Hematopoietic multipotent progenitor cell treated with erythropoietin and hydrocortisone succinate and interleukin-3 and kit ligand, for 4 days (in vitro differentiated cells): ENCODE measurements at places on chromosomes 3 and 15.

DNA sequence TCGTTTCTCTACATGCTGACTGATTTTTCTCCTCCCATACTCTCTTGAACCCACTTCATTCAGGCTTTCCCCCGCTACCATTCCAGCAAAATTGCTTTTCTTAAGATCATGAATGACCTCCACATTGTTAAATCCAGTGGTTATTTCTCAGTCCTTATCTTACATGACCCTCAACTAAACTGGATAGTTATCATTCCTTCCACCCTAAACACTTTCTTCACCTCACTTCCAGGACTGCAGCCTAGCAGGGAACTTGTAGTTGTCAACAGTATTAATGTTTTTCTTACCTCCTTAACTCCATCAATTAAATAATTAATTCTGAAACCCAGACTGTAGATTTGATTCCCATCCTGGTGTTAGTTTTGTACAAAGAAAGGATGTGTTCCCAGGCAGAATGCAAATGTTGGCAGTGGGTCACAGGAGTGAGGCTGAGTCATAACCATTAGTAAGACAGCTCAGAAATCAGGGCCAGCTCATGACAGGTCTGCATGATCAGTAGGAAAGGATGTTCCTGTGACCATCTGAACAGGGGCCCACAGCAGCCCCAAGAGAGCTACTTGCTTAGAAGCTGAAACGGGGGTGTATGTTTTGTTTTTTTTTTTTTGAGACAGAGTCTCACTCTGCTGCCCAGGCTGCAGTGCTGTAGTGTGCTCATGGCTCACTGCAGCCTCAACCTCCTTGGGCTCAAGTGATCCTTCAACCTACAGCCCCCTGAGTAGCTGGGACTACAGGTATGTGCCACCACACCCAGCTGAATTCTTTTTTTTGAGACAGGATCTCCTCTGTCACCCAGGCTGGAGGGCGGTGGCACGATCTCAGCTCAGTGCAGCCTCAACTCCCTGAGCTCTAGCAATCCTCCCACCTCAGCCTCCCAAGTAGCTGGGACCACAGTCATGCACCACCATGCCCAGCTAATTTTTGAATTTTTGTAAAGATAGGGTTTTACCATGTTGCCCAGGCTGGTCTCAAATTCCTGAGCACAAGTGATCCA, 9.1 kb downstream of the BCL2L10 start:
- peak; percentile 25 for DNase-seq

DNA sequence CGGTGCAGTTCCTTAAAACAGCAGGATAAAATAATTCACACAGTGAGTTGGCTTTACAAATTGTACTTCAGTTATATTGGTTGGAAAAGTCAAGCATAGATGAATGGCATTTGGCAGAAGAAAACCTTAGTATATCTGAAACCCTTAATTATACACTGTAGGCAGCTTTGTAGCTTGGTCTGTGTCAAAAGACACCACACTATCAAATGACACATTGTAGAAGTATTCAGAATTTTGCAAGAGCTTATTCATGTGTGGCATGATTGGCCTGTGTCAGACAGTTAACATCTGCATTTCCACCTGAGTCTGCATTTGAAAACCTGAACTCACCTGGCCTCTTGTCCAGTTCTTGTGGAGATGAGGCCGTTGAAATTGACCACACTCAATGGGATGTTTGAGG, 13.8 kb downstream of the TMEM266 start:
- DNase-seq, result no peak

- no peak for DNase-seq
Observed at GRCh38 chr3:56812754-56813652, 11.3 kb upstream of the ARHGEF3 start.

GRCh38 chr3:131147534-131147933, 120.9 kb downstream of the NEK11 start:
- DNase-seq, result no peak

GRCh38 chr15:64122936-64123351, 27.2 kb downstream of the SNX1 start:
- no peak for DNase-seq

DNA sequence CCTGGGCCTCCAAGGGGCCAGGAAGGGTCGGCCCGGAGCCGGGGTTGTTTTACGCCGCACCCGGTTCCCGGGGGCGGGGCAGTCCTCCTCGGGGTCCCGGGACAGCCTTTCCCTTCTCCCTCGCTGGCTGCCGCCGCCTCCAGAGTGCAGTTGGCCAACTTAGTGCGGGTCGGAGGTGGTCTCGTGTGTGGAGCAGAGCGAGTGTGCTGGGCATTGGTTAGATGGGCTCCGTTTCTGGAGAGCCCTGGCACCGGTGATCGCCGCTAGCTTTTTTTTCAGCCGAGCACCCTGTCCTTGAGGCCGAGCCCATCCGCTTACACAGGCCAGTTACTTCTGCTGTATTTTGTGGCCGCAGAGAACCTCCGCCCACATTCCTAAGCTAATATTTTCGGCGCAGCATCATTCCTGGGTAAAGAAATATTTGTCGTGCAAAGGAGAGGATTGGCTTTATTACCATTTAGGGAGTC, 585 bp downstream of the KIF23 start:
- DNase-seq, result peak; percentile 70

DNA sequence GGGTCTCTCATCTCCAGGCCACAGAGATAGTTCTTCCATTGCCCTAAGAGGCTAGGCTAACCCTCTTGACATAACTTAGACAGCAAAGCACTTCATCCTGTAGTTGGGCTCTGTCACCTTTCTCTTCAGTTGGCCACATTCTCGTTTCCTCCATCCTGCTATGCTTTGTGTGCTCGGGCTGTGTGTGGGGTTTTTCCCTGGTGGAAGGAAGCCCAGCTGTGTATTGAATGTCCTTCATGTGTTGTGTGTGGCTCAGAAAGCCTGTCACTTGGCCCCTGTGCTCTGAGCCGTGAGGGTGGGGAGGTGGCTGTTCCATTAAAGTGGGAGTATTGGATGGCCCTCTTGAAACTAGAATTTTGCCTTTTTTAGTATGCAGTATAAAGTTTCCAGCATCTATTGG, 8.8 kb upstream of the EXOG start:
- DNase-seq, result no peak

- DNase-seq, result no peak
Observed at GRCh38 chr15:99651023-99651807, 82.0 kb downstream of the LYSMD4 start.

- peak; percentile 69 for DNase-seq
Observed at GRCh38 chr3:170033489-170033888, 4.3 kb upstream of the GPR160 start.

DNA sequence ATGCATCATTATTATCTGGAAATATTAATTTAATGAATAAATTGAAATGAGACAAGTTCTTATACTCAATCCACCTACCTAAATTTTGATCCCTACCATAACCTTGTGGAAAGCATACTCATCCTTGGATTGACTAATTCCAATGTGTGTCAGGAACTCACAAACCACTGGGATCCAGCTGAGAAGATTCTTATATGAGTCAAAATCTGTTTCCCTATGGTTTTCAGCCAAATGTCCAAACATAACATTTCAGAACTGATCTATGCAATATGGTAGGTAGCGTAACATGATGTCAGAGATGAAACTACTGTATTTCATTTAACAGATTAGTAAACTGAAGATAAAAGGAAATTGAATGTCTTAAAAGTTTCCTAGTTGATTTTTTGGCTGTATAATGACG, 250.0 kb downstream of the PLOD2 start:
- no peak for DNase-seq

- peak; percentile 96 for DNase-seq
Observed at GRCh38 chr3:129278439-129278965, at the start of gene HMCES. Gene HMCES (plus strand): TSS chr3:129278870. CDS start chr3:129279733, 863 bp downstream.

GRCh38 chr3:149703466-149703865, 45.6 kb upstream of the WWTR1 start:
- DNase-seq, result no peak

GRCh38 chr3:59540696-59541095, 490.9 kb upstream of the CFAP20DC start:
- DNase-seq, result no peak

GRCh38 chr15:64143276-64143675, 8.3 kb upstream of the SNX22 start:
- DNase-seq, result no peak

DNA sequence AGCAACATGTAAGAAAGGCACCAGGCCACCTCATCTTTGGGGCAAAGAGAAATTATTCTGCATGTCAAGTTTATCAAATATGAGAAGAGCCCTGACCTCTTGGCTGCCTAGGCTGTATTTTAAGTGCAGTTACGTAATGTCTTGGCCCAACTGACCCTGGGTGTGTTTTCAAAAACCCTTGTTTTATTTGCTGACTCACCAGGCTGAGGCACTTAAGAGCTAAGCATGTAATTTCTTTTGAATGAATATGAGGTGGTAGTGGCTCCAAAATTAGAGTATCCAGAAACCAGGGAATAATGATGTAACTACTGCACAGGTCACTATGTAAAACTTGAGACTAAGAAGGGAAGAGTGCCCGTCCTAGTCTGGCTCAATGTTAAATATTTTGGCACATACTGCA, 24.3 kb downstream of the PGPEP1L start:
- peak; percentile 54 for DNase-seq

DNA sequence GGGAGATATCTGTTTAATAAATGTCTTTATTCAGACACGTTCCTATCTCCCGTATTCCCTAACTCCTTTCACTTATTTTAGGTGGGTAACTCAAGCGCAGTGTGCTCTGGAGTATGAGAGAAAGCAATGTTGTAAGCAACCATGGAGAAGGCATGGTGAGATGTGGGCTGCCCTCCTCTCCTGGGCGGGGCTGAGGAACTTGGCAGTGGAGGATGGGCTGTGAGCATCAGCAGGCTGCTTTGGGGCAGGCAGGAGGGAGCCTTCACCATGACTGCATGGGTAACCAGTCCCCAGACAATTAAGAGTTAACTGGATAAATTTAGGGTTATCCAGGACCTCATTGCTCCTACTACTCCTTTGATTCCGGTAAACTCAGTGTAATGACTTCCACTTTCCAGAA, 126.1 kb downstream of the RORA start:
- DNase-seq, result no peak

GRCh38 chr15:66251790-66252684, 1.5 kb downstream of the MEGF11 start:
- peak; percentile 66 for DNase-seq

- no peak for DNase-seq
Observed at GRCh38 chr15:77986891-77987764, 90.4 kb downstream of the TBC1D2B start.

DNA sequence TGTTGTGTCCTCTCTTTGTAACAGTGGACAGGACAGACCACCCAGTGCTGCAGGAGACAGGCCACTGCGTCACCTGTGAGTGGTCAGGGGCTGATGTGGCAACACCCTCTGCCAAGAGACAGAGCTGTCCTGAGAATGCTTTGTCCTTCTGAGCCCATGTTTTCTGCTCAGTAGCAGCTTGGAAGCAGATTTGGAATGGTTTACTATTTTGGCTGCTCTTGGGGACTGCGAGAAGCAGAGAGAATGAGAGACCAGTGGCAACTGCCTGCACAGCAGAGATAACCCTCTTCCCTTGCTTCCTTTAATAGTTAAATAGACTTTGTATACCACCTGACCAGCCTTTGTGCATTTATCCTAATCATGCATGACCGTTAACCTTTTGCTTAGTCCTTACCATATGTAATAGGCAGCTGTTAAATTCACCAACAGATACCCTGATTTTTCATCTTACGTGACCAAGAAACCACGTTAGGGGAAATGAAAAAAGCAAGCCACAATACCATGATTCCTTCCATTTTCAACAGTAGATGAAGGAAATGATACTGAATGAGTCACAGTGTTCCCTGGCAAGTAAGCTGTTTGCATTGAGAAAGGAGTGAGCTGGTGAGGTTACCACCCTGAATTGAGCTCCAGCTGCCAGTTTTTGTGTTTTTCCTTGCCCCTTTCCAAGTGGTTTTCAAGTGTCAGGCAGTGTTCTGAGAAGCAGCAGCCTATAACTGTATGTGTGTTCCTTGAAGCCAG, 35.5 kb downstream of the B3GALNT1 start:
- peak; percentile 88 for DNase-seq

DNA sequence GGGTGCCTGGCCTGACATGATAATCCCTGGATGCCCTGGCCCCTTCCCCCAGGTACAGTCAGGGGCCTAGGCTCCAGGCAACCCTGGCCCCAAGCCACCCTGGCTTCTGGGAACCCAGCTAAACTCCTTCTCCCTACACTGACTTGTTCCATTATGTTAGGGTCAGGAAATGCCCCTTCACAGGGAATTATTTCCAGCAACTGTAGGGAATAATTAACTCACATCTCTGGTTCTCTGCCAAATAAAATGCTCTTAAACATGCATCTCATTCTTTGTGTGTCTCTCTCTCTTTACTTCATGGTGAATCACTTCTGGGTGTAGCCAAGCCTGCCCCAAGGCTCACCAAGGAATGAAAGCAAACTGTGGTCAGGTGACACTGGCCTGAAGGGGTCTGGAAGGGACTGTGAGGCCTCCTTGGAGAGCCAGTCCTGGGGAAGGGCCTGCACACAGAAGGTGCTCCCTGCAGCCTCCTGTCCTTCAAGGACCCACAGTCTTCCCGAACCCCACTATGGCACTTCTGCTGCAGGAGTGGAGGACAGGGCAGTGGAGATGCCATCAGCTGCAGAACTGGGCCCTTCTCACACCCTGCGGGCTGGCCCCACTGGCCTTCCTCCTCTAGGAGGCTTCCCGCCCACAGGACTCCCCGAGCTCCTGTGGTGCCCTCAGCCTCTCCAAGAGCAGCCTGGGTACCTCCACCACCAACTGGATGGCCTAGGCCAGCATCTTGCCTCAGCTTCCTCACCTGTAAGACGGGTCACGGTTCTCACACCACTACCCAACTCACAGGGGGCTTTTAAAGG, 17.6 kb downstream of the TKT start:
- DNase-seq, result no peak

GRCh38 chr3:115401298-115401697, 222.0 kb upstream of the GAP43 start:
- DNase-seq, result no peak

GRCh38 chr15:68641376-68641775, 62.6 kb downstream of the CORO2B start:
- no peak for DNase-seq

DNA sequence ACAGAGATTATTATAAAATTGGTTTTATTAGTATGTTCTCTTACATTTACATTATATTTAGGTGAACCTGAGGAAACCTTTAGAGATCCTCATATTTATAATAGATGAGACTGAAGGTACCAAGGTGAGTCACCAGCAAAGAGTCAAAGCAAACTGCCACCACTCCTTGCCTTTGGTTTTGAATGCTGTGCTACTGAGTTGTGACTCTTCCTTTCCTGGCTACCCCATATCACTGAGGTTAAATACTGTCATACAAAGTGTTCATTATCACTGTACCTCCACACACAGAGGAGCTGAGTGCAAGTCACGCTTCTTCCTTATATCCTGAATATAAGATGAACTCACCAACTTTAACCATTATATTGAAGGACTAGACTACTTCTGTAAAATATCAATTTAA, 168.2 kb downstream of the CBLB start:
- no peak for DNase-seq
